ENCODE measurements at places on chromosomes 12 and 14.

GRCh38 chr12:64064706-64065105 is 157.4 kb downstream of the KICS2 start:
- DNase-seq: no peak

DNA sequence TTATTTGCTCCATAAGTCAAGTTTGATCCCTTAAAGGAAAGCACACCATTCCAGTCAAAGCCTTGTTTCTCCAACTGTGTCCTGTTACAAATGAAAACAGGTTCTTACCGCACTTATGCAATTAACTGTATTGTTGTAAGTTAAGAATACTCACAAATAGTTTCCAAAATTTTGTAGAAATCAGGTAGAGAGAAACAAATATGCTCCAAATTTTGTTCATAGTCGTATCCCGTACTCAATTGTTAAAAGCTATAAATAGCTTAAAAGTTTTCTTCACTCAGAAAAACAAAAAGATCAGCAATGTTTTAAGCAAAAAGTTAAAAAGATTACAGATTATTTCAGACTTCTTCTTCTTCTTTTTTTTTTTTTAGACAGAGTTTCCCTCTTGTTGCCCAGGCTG is 4.0 kb upstream of the AACS start:
- DNase-seq: no peak

DNA sequence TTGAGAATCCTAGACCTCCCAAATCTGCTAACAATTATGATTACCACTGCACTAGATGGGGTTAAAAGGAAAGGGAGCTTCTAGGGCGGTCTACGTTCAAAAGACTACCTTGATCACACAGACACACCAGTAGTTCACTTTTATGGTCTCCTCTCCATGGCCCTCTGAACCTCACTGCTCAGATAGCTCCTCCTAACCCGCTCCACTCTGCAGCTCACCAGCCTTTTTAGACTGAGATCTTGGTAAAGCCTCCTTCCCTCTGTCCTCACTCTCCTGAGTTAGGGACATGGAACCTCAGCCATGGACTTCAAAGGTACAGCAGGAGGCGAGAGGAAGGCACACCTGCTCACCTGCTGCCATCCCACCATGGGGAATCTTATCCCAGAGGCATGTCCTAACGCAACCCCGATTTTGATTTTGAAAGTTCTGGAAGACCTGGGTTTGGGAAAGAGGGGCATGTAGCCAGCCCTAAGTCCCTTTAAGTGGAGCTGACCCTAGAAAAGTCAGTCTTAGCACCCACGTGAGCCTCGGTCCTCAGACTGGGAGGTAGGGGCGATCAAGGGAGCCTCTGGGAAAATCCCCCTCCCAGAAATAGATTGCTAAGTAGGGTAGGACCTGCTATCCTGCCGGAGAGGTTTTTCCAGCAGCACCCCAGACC is 1.3 kb downstream of the ZNF219 start:
- DNase-seq: no peak

DNA sequence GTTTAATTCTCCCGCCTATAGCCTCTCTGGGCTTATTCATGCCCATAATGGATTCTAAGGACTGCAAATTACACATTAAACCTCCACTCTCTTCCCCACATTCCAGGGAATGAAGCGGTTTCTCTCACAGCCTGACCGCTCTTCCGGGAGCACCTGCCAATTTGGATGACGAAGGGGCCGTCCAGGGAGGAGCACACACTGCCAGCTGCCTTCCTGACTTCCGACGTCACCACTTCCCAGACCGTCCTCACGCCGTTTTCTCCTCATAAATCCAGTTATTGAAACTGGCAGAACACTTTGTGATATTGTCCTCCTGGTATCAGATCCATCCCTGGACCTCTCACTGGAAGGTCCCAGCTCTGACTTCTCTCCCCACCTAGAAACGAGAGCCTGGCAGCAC is 87.6 kb downstream of the GCH1 start:
- DNase-seq: no peak

DNA sequence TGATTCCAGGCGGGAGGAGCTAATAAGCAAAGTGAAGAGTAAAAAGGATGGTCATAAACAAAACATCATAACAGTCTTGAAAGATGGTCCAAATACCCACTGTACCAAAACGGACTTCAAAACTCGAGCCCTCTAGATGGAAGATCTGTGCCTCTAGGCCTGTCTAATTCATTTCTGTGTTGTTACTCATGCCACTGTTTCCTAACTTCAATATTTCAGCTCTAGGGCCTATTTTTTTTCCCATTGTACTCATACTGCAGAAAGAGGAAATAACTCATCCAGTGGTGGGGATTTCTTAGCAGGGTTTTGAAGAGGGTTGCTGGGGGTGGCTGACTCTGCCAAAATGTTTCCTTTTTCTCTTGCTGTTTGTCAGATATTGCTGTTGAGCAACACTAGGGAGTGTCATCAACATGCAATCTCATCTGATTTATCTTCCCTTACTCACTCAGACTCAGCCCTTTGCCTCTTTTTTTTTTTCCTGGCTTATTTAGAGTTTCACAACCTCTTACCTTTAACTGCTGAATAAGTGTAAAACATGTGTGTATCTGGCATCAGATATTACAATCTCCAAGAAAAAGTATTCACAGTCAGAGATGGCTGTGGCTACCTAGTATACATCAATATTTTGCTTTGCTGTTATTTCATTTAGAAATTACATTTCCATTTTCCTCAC is 189.6 kb downstream of the DUSP6 start:
- DNase-seq: no peak

- DNase-seq: no peak
These were observed 75.5 kb upstream of the CLMN start for GRCh38 chr14:95395098-95395737.

- DNase-seq: no peak
These were observed 369.0 kb upstream of the FAR2 start for GRCh38 chr12:28780096-28780495.

DNA sequence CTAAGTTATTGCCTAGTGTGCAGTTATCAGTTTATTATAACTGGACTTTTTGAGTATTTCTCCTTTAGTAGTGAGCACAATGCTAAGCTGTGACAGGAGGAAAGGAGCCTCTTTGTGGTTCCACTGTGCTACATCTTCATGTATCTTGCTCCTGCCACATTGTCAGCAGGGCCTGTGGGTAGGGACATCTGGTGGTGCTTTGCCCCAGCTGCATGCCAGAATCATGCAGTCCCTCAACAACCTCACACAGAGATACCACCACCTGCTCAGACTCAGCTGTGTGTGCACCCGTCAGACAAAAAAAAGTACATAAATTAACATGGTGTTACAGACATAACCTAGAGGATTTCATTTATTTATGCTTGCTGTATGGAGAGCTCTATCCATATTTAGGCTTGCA is 51.1 kb downstream of the MIS18BP1 start:
- no peak for DNase-seq

DNA sequence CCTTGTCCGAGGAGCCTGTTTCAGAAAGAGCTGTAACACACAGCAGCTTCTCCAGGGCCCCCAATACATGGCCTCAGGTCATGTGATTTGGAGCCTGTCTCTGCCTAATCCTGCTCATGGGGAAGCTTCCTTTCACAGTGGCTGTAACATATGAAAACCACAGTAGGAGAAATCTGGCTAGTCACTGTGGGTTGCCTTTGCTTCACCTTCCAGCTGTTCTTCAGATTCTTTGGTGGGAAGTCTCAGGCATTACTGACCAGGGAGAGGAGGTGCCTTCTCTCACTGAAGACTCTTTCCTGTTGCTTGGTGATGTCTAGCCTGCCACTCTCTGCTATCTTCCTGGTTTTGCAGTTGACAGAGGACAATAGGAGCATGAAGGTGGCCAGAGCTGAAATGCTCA is 350.6 kb downstream of the DPF3 start:
- DNase-seq: no peak

- no peak for DNase-seq
These were observed 223.5 kb upstream of the NUDT4 start for GRCh38 chr12:93154096-93154728.

DNA sequence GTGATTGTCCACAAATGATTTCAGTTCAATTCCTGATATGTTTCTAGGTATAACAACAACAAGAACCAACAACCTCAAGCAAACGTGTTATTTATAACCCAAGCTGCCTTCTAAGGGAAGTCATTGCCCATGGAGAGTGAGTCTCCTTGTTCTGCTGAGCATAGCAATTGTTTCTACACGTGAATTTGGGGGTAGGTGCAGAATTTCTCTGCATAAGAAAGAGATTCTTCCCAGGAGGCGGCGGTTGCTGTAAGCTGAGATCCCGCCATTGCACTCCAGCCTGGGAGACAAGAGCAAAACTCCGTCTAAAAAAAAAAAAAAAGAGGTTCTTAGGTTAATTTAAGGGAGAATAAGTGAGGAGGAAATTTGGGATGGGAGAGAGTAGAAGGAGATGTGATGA is 226.5 kb upstream of the PELI2 start:
- no peak for DNase-seq

- DNase-seq: no peak
These were observed 220.5 kb upstream of the ATXN7L3B start for GRCh38 chr12:74317078-74317601.

DNA sequence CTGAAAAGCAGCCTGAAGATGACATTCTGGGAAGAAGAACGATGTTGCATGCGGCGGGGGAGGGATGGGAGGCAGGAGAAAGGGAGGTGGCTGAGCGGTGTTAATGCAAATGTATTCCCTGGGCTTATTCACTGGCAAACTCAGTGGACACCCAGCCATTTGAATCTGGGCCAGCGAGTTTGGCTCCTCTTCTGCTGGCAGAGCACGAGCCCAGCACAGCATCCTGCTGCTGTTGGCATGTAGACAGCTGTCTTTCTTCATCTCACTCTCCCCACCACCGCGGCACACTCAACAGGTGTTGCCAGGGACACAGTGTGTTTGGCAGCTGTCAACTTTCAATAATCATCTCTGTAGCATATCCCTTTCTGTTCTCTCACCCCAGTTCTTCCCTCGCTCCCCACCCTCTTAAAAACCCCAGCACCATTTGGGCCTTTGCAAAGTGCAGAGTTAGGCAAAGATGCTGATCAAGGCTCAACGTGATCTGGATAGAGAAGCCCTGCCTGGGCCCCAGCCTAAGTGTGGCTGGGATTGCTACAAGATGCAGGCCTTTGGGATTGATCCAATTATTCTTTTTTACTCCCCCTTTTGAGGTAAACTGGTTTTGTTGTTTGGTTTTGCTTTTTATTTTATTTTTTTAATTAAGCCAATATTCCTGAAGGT is 131.9 kb downstream of the EXOC5 start:
- DNase-seq: no peak

DNA sequence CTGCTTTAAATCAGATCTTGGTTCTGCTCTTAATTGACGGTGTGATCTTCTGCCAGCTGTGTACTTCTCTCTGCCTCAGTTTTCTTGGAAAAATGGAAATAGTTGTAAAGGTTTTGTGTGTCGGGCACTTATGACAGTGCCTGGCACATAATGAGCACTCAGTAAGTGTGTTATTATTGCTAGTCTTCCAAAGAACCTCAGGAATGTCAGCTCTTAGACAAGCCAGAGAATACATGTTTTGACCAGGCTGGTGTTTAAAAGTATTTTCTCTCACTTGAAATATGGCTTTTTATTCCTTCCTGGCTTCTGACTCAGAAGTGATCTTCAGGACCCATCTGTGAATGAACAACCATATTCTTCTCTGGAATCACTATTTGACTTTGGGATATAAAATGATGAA is 304.1 kb downstream of the SNAPC1 start:
- DNase-seq: no peak

- DNase-seq: no peak
These were observed 748.8 kb downstream of the C12orf50 start for GRCh38 chr12:87280356-87280755.

DNA sequence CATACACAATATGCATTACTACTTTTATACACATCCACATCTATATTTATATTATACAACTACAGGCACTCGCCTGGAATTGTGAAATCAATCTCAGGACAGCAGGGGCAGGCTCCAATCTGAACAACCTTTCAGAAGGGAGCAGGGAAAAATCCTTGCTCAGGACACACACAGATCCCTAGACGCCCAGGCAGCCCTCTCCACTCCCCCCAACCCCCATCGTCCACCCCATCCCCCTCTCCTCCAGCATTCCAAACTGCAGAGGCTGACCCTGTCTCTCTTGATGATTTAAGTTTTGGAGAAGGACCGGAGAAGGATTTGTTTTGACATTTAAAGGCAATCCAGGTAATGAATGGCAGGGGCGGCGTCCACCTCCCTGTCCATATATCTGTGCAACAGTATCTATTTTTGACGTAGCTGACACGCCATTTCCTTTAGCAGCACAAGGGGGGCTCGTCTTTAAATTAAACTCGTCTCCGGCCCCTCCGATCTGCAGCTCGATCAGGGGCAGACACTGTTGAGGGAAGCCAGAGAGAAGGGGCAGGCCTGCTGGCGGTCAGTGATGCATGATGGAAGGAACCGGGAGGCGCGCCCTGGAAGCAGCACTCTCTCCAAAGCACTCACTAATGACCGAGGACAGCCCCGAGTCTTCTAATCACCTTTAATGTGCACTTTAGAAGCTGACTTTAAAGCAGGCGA is 95.0 kb upstream of the TBX5 start:
- DNase-seq: no peak
